Activated naive CD4-positive, alpha-beta T cell treated with Interleukin-2 at 50 U/mL for 16 hours (primary cell): ENCODE measurements at places on chromosomes 4 and X.

DNA sequence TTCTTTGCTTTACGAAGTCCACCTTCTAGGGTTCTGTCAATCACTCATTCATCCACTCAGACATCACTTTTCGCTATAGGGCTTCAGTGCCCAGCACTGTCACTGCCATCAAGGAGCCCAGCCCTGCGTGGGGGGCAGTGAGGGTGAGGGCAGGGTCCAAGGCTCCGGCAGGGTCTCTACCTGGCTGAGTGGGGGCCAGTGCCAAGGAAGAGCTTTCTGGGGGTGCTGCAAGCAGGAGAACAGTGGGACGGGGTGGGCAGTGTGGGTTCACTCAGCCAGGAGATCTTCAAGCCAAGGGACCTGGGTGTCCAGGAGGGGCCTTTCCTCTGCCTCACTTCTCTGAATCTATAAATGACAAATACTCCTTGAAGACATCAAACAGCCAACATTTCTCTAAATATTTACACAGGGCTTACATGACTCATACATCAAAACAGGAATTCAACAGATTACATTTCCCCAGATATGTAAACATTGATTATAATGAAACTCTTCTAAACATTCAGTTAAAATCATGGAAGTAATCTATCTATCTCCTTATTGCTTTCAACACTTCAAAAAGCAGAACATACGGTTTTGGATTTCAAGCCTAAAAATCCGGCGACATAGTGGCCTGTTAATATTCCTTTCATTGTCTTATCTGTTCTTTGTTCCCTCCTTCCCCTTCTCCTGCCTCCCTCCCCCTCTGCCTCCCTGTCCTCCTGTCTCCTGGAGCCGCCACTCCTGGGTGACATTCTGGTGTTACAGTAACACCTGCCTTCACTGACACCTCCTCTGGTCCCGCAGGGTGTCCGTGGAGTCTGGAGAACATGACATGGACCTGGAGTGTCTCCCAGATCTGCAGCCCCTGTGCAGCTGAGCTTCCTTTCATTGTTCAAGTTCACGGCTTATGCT lies 94.4 kb upstream of the ADRA2C start:
- DNase-seq, result no peak

- no peak for DNase-seq
Observed at GRCh38 chr4:75512386-75513211, 1.6 kb downstream of the RCHY1 start.

GRCh38 chr4:116233971-116234370 lies 851.4 kb downstream of the TRAM1L1 start:
- no peak for DNase-seq

GRCh38 chr4:20019310-20020015 lies 232.2 kb upstream of the SLIT2 start:
- no peak for DNase-seq

DNA sequence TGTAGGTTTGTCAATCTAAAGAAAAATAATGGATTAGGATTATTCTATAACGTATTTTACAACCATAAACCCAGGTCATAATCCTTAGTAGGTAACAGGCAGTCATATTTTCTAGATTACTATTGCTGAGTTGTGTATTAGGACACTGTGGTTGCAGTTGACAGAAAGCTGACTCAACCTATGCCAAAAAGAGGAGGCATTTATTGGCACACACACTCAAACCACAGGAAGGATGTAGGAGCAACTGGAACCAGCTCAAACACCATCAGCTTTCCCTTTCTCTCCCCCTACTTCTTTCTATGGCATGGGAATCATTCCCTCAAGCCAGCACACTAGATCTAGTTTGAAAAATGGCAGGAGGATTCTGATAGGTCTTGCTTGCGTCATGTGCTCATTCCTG lies 136.4 kb upstream of the FAM9C start:
- DNase-seq, result no peak

DNA sequence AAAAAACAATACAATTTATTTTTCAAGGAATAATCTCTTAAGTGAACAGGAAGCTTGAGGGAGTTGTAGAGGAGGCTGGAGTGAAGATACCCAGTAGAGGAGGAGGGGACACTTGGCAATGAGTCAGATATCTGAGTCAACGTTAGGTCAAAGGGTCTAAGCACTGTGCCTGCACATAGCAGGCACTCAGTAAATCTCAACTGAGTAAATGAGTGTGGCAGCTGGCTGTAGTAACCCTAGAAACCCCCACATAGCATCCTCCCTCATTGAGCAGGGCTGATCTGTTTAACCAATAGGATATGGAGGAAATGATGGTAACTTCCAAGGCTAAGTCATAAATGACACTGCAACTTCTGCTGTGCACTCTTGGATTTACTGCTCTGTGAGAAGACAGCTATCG lies 186.0 kb upstream of the FAM241A start:
- no peak for DNase-seq

DNA sequence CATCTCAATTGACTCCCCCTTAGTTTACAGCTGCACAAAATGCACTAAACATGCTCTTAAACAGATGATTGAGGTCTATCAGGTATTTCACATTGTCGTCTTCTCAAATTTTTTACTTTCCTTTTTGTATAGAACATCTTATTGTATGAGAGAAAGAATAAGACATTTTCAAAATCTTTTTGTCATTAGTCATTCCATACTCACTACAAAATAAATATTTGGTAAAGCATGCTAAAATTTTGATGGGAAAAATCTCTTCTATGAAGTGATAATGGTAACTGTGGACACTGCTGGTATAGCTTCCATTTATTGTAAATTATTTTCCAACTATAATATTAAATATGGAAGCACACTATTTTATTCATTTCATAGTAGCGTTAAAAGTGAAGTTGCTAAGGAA lies 185.6 kb upstream of the FSTL5 start:
- no peak for DNase-seq

DNA sequence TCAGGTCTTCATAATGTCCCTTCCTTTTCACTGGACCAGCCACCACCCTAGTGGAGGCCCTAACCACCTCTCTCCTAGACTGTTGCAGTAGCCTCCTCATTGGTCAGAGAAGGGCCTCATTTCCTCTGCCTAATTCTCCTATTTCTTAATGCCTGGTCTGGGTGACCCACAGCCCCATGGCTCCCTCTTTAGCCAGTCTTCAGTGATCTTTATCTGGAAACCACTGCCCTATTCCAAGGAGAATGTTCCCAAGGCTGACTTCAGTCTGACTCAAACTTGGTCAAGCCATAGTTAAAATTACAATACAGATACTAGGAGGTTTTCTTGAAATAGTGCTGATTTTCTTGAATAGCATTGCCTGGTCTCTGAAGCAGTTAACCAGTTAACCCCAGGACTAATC lies 53.6 kb upstream of the PRPS1 start:
- no peak for DNase-seq

GRCh38 chrX:40173143-40174000 lies 75.6 kb upstream of the BCOR start:
- DNase-seq, result no peak

- DNase-seq, result no peak
Observed at GRCh38 chr4:74537459-74537858, 92.5 kb downstream of the AREG start.

- no peak for DNase-seq
Observed at GRCh38 chr4:125689805-125690204, 375.1 kb downstream of the FAT4 start.

- no peak for DNase-seq
Observed at GRCh38 chr4:176125063-176125462, 59.4 kb downstream of the WDR17 start.

DNA sequence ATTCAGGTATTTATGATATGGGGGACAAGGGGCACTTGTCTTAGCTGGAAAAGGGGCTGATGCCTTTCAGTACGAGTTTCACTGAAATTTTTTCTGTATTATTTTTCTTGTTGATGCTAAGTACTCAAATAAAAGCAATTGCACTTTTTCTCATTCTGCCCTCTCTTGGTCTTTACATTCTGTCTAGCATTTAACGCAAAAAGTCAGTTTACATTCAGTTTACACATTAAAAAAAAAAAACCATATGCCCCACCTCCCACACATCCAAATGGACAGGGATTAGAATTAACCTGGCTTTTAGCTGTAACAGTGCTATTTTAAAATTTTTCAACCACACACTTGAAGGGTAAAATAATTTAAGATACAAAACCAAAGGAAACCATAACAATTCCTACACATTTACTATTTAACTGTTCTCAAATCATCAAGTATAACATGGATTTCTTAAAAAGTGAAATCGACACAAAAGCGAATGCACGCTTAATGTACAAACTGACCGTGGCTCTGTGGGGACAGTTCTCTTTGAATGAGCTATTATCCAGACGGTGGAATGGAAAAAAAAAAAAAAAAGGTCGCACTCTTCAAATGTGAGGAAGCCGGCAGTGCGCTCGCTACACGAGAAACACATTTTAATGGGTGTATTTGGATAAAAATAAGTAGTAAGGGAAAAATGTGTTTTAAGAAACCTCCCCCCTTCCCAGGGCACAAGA lies 1.4 kb downstream of the AMMECR1 start:
- no peak for DNase-seq

GRCh38 chr4:126742885-126743284 lies 889.9 kb upstream of the INTU start:
- no peak for DNase-seq

GRCh38 chr4:159487284-159487747 lies 384.4 kb downstream of the RAPGEF2 start:
- no peak for DNase-seq
